ENCODE measurements at places on chromosomes 6 and 20.

DNA sequence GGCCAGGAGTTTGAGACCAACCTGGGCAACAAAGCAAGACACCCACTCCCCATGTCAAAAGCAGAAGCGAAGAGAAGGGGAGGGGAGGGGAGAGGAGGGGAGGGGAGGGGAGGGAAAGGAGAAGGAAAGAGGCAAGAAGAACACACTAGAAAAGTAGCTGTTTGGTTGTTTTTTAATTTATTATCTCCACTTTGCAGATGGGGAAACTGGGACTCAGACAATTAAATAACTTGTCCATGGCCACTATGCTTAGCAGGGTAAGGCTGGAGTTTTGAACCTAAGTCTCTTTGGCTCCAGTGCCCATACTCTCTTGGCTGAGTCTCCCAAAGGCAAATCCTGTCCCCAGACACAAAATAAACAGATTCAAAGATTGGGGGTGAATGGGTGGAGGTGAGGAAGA lies 12.4 kb upstream of the GHRH start:
- DNase-seq = no peak

DNA sequence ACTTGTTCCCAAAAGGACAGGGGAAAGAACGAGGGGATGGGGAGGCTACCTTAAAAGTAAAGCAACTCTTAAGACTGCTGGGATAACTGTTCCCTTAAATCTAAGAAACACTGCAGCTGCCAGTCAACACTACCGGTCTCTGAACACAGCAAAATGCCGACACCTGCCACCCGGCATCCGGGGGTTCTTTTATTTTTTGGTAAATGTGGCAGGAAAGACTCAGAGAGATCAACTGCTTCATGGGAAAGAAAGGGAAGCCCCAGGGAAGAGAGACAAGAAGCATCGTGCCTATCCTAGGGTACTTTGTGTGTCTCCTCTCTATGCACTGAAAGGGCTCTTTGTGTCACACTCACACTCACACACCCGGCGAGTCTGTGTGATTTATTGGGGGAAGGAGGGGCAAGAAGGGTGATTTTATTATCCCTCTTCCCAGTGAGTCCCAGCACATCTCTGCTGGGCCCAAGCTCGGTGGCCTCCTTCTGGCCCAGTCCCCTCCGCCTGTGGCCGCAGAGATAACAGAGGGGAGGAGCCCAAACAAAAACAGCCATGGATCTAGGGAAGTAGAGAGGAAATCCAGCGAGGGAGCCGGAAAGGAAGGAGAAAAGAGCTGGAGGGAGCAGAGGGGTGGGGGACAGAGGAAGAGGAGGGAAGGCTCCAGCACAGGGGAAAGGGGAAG lies 1.4 kb downstream of the FYN start:
- DNase-seq = no peak

DNA sequence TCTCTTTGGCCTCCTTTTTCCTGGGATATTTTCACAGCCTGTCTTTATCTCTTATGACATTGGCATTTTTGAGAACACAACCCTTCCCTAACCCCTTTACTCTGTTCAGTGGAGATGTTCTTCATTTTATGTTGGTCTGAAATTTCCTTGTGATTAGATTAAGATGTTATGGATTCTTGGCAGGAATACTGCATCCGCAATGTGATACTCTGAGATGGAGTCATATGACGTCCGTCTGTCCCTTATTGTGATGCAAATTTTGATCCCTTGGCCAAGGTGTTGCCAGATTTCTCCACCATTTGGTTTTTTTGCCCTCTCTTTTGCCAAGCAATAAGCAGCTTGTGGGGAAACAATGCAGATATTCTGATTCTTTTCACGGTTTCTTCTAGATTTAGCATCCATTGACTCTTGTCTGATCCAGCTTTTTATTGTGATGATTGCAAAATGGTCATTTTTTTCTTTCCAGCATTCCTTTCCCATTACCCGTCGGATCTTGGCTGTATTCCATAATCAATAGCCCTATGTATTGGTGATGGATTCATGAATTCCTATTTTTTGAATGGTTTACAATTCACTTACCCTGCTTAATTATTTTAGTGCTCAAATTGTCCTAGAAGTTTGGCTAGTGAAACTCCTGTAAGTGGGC lies 85.1 kb downstream of the NCOA3 start:
- no peak for DNase-seq

- DNase-seq = no peak
Measured at GRCh38 chr6:20038410-20039204, 173.7 kb downstream of the MBOAT1 start.

DNA sequence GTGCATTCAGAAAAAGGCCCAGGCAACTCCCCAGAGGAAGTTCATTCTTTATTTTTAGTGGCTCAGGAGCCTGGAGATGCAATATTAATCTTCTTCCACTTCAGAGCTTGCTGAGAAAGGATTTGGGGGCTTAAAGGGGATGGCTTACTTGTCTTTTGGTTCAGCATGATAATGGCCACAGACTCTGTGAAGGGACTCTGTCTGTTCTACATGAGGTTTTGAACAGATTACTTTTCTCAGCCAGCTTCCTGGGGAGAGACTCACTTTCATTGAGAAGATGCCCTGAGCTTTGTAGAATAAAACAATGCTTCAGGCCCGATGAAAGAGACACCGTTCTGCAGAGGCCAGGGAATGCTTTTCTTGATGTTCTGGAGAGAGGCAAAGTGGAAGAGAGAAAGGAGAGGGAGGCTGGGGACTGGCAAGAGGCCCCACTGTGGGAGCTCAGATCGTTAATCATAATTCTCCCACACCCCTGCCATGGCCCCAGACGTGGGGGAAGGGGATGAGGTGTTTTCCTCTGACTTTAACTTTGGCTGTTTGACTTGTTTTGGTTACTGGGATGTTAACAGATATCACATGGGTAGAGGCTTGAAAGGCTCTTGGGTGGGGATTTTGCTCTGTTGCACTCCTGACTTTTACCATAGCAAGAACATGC lies 19.1 kb downstream of the SCP2D1 start:
- DNase-seq = no peak

DNA sequence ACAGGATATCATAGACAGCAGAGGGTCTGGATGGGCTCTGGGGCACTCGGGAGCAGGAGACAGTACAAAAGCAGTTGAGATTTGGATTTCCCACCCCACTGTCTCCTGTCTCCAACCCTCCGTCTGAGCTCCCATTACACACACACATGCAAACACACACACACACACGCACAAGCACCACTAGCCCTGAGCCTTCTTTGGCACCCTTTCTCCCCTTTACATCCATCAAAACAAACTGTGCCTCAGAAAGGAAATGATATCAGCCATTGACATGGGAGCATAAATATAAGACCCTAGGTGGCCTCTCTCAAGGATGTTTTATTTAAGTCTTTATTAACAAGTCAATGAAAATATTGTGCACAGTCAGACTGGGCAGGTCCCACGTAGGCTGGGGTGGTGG lies 17.5 kb downstream of the TTBK1 start:
- no peak for DNase-seq

DNA sequence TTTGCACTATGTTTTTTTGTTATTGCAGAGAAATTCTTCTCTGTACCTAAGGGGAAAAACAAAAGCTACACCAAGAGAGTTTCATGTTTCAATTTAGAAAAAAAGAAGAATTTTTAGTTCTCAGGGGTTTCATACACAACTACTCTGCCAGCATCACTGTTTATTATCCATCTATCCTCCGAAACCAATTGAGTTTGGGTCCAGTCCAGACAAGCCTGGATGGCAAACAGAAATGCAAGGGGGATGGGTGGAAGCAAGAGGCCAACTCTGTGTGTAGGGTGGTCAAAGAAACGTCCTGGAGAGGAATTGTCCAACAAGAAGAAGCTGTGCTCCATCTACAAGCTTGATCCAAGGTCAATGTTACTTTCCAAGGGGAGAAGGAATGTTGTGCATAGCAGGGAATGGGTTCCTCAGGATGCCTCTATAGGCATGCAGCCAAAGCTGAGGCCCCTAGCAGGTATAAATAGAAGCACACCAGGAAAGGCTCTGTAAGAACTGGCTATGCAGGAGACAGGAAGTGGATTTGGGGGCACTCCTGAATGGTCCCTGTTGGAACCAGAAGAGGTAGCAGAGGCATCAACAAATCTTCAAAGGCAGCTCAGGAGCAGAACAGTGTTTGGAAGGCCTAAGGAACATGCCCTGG lies 64.4 kb downstream of the FILIP1 start:
- DNase-seq = no peak

DNA sequence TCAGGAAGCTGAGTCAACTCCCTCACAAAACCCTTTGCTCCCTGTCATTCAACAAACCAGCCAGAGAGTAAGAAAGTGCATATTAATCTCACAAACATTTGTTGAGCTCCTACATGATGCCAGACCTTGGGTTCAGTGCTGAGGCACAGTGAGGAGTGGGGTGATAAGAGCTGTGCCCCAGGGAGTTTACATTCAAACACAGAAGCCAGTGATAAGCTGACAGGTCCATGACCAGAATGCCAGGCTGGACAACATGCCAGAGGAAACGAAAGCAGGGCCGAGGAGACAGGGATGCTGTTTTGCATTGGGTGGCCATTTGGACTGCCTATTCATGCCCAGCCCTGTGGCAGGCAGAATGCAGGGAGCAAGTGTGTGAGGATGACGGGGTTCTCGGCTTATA lies 76.7 kb downstream of the LRFN2 start:
- DNase-seq = no peak

DNA sequence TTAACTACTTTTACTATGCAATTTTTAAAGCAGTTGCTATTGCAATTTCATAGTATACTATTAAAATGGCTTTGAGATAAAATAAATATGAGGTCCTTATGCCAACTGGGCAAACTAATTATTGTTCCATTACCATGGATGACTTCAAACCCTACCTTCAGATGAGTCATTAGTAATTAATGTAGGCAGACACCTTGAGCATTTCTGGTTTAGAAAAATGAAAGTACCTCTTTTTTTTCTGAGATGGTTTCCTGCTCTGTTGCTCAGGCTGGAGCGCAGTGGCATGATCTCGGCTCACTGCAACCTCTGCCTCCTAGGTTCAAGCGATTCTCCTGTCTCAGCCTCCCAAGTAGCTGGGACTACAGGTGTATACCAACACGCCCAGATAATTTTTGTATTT lies 11.9 kb downstream of the ASF1A start:
- no peak for DNase-seq

- DNase-seq = no peak
Measured at GRCh38 chr6:140153703-140154102, 779.3 kb upstream of the CITED2 start.

DNA sequence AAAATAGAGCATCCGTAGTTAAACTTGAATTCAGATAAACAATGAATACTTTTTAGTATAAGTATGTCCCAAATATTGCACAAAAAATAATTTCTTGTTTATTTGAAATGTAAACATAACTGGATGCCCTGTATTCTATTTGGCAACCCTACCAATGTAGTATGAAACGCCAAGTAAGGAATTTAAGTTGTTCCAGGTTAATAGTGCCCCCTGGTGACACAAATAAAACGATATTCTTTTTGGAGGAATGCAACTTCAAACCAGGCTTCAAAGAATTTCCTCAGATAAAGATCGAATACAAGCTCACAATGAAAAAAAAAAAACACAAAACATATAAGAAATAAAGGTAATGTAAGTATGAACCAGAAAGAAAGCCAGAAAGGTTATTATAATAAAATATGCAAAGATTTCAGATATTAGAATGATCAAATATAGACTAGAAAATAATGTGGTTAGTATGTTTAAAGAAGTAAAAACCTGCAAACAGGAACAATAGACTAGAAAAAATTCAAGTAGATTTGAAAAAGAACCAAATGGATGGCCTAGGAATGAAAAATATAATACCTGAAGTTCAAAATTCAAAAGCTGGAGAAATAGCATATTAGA lies 18.4 kb upstream of the AKAP7 start:
- no peak for DNase-seq

- DNase-seq = no peak
Measured at GRCh38 chr6:75952128-75952527, 120.3 kb downstream of the IMPG1 start.

DNA sequence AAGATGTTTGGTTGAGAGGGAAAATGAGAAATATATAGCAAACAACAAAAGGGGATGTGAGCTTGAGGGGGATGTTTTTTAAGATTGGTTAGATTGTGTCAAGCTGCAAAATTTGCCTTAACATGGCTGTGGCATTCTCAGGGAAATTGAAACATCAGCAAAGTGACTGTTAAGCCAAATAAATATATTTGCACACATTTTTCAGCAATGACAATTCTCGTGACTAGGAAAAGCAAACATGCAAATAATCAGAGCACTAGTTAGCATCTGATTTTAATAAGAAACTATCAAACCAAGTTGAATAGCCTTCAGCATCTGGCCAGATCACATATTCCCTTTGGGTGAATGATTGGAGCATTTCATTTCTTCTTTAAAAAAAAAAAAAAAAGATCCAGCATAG lies 262.8 kb downstream of the TBC1D7 start:
- no peak for DNase-seq

DNA sequence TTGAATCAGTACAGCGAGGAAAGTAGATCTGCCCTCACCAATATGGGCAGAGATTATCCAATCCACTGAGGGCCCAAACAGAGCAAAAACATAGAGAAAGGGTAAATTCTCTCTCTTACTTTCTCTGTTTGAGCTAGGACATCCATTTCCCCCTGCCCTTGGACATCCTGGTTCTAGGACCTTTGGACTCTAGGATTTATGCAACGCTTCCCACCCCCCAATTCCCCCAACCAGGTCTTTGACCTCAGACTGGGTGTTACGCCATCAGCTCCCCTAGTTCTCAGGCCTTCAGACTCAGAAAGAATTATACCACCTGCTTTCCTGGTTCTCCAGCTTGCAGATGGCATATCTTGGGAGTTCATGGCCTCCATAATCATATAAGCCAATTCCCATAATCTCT lies 10.2 kb upstream of the B3GAT2 start:
- DNase-seq = no peak

DNA sequence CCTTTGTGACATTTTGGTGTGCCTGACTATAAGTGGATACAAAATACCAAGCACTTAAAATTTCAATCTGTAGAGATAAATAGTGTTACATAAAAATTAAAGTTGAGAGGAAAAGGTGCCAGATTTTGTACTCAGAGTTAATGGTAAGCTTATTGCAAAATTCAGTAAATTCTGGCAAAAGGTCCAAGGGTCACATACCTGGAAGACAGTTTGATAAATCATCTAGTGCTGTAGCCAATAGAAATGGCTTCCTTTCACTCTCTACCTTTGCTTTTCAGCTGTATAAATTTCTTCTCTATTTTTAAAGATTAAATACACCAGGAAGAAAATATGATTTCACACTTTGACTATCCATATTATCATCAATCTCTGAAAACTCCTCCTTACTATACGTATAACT lies 690.2 kb upstream of the NRSN1 start:
- DNase-seq = no peak
